Activated naive CD8-positive, alpha-beta T cell treated with anti-CD3 and anti-CD28 coated beads, Interleukin-2, amount 10 ng/mL, durations not matched to agents 7 days and 5 days (primary cell): ENCODE measurements at places on chromosomes 12 and 14.

GRCh38 chr12:103827911-103828391, 13.1 kb downstream of the NT5DC3 start:
- DNase-seq: no peak

GRCh38 chr14:62118461-62118860, 356.2 kb downstream of the SNAPC1 start:
- DNase-seq: no peak

GRCh38 chr14:99461411-99462085, 19.1 kb downstream of the SETD3 start:
- no peak for DNase-seq

DNA sequence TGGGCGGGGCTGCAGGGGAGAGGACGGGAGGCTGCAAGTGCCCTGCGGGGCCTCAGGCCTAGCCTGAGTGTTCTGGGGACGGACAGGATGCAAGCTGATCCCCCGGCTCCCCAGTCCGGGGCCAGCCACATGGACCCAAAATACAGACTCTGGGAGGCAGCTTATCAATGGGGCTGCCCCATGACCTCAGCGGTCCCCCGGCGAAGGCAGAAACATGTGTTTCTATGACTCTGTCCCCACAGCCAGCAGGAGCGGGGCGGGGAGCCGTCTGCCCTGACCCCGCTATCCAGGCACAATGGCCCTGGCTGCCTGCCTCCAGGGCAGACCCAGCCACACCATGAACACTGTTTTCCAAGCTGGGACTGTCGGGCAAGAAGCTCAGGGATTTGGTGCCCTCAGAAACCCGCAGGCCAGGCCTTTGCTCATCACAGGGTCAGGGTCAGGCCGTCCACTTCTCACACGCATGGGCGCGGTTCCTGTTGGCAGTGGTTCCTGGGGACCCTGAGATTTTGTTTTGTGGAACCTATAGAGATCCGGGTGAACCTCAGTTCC, 75.0 kb downstream of the RFLNA start:
- DNase-seq: no peak

GRCh38 chr12:18066666-18067065, 23.3 kb downstream of the RERGL start:
- no peak for DNase-seq

DNA sequence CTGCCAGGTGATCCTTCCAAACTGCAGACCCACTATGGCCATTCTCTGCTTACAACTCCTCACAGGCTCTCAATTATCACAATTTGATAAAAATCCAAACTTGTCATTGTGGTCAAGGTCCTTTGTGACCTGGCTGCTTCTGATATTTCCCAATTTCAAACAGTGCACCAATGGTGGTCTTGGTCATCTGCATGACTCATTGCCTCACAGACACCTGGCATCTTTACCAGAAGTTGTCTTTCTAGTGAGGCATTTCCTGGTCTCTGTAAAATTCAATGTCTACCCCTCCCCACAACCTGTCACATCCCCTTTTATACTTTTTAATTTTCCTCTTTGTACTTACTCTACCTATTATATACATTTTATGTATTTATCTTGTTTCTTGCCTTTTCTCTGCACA, 17.8 kb upstream of the PAPOLA start:
- no peak for DNase-seq

DNA sequence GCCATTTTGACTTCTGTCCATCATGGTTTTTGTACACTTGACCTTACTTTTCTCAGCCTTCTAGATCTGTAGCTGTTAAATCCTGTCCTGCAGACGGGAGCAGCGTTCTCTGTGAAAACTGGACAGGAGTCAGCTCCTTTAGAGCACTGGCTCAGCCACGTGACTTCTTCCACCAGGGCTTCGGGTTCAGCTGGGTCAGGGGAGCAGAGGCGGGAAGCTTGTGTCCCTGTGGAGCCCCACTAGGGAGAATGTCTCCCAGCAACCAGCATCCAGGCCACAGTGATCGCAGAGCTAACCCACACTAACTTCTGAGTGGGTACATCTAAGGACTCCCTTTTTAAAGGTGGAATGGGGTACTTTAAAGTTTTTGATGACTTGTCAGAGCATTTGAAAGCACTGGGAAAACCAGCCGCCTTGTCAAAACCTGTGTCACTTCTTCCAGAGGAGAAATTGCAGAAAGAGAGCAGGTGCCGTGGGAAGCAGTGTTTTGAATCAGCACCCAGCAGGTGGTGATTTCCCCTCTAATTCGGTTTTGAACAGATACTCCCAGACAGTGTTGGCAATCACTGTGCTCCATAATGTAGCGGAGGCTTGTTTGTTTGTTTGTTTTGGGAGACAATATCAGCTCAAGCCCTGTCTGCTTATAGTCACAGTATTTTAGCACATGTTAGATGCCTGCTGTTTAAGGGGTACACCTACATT, 17.9 kb downstream of the DERA start:
- DNase-seq: no peak

DNA sequence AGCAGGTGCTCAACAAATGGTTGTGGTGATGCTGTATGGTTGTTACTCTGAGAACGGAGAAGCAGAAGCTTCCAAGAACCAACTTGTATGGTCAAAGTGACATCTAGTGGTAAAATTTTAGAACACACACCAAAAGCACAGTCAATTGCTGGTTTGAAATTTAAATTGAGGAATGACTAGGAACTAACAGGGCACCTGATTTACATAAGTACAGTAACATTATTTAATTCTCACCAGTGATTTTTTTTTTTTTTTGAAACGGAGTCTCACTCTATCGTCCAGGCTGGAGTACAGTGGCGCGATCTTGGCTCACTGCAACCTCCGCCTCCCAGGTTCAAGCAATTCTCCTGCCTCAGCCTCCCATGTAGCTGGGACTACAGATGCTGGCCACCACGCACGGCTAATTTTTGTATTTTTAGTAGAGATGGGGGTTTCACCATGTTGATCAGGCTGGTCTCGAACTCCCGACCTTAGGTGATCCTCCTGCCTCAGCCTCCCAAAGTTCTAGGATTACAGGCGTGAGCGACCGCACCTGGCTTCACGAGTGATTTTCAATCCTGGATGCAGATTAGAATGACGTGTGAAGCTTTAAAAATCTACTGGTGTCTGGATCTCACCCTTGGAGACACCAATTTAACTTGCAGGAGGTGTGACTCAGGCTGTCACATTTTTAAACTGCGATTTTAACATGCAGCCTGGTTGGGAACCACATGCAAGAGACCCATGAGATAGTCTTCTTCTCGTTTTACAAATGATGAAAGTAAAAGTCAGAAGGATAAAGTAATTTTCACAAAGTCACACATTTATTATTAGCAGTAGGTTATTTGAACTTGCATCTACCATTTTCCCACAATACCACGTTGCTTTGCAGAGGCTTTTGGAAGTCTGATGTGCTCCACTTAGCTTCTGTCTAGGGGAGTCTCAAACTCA, 14.1 kb upstream of the NUMB start:
- DNase-seq: no peak

GRCh38 chr12:77845831-77846230, 15.1 kb downstream of the NAV3 start:
- no peak for DNase-seq

GRCh38 chr14:69696204-69696527, 70.8 kb upstream of the SRSF5 start:
- no peak for DNase-seq

DNA sequence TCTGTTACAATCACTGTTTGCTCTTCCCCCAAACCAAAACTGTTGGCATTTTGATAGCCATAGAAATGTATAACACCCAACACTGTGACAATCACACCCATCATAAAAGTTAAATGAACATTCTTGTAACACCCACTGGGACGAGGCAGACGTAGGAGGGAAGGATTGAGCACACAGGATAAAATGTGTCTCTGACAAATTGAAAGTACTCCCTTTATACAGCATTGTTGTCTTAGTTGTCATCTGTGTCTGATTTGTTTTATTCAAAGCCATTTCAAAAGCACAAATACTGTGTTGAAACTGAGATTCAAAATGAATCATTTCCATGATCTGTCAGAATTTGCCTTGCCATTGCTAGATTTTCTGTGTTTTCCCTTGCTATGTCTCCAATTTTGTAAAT, 436.3 kb downstream of the TMTC2 start:
- DNase-seq: no peak

DNA sequence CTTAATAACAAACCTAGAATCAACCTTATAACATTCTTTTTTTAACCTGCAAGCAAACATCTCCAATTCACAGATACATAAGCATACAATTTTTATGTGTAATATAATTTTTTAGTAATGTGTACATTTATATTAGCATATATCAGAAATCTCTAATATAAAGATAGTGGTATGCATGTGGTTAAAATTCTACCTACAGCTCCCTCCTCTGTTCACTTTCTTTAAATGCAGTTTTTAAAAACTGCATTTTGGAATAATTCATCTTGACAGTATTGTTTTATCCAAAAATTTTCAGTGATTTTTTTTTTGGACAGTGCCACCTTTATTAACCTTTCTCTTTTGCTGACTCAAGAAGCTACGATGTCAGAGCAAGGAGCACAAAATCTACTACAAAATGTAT, 13.2 kb upstream of the RXYLT1 start:
- no peak for DNase-seq
